A549 treated with Hydrocortisone at 1 μM for 4 hours (cell line): ENCODE measurements at places on chromosomes 2 and 18. TPM values are rescaled to one million over a fixed set of nuclear protein-coding genes. Genes with fewer than 3 reads are reported as not detected.

NAT8 gene
- total RNA-seq = not detected in 5 replicates

LTBP1 gene
- total RNA-seq = 22.2 to 41.7 TPM (median 31.2 TPM) in 5 replicates

DYSF gene
- 0.53 to 0.99 TPM (median 0.56 TPM) in 5 replicates for total RNA-seq

SLC16A14 gene
- 0.75 to 1.4 TPM (median 0.83 TPM) in 5 replicates for total RNA-seq

NBAS gene
- 15.3 to 16.1 TPM (median 16.0 TPM) in 5 replicates for total RNA-seq
